ENCODE measurements at places on chromosomes 2 and 18.

DNA sequence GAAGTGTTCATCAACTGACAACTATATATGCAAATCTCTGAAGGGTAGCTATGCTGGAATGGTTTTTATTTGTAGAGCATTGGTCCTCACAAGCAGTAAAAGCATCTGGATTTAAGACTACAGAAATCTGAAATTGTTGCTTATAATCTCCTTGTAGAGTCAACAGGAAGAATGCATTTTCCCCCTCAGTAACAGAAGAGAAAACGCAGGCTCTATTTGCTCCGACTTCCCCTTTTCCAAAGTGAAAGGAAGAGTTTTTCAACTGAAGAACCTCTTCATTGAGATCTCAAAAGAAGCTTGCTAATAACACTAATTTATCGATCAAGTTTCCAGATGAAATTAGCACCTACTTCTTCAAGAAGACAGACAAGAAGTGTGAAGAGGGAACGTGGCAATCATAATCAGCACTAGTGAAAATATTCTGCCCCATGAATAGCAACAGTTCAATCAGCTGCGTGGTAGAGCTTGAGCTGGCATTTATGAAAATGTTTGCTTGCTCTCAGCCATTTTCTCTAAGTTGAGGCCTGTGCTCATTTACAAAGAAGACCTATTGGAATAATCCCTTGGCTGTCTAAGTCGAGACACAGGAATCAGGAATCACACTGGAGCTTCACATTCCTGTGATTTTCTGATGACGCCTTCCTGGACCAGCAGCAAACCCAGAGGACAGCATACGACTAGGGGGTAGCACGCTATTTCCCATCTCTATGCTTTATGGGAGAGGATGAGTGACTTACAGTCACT, 43.7 kb downstream of the TGIF1 start:
- no peak for DNase-seq

GRCh38 chr18:24553571-24554285, 93.3 kb downstream of the HRH4 start:
- DNase-seq: no peak

GRCh38 chr18:53745224-53745967, 479.1 kb downstream of the MBD2 start:
- no peak for DNase-seq

DNA sequence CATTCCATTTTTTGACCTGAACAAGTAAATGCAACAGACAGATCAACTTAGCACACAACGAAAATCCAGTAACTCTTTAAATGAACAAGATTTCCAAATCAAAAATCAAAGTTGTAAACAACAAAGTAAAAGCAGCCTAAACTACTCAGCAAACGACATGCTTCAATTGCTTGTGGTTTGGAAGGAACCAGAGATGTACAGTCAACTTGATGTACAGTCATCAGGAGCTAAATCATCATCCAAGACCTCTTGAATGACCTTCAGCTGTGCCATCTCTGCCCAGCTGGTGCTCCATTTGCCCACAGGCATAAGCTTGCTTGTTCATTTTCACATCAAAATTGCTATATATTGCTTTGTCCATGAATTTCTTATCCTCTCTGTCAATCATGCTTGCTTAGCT, 109.8 kb downstream of the UPP2 start:
- DNase-seq: no peak

DNA sequence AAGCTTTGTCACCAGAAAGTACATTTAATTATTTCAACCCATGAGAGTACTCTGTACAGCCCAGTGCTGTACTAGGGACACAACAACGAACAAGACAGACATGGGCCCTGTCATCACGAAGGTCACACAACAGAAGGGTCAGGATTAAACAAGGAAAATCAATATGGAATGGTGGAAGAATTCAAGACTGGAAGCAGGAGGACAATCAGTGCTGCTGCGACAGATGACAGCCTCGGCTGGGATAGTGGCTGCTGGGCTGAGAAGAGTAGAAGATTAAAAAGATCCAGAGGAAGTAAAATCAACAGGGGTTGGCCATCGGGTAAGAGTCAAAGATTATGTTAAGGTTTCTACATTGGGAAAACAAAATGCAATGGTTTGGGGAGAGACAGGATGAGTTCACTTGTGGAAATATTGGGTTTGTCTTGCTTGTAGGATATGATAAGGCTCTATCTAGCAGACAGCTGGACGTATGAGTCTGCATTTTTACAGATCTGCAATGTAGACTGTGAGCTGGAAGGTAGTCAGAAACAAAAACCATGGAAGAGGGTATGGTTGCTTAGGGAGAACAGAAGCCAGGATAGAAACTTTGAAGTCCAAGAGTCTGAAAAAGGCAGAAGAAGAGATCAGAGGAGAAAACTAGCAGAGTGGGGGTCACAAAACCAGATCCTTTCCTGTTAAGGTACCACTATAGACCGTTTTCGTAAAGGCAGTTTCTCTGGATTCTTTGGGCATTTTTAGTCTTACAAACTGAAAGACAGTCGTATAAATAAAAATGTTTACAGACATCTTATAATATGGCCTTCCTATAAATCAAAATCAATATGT, 84.1 kb downstream of the PRELID3A start:
- DNase-seq: no peak

GRCh38 chr2:69214898-69215297, 172.1 kb downstream of the GFPT1 start:
- no peak for DNase-seq

DNA sequence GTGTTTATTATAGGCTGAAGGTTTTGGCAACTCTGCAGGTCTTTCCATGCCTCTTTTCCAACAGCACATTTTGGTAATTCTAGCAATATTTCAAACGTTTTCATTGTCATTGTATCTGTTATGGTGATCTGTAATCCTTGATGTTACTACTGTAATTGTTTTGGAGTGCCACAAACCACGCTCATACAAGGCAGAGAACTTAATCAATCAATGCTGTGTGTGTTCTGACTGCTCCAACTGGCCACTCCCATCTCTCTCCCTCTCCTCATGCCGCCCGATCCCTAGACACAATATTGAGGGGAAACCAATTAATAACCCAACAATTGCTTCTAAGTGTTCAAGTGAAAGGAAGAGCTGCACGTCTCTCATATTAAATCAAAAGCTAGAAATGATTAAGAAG, 32.9 kb downstream of the HDLBP start:
- no peak for DNase-seq

DNA sequence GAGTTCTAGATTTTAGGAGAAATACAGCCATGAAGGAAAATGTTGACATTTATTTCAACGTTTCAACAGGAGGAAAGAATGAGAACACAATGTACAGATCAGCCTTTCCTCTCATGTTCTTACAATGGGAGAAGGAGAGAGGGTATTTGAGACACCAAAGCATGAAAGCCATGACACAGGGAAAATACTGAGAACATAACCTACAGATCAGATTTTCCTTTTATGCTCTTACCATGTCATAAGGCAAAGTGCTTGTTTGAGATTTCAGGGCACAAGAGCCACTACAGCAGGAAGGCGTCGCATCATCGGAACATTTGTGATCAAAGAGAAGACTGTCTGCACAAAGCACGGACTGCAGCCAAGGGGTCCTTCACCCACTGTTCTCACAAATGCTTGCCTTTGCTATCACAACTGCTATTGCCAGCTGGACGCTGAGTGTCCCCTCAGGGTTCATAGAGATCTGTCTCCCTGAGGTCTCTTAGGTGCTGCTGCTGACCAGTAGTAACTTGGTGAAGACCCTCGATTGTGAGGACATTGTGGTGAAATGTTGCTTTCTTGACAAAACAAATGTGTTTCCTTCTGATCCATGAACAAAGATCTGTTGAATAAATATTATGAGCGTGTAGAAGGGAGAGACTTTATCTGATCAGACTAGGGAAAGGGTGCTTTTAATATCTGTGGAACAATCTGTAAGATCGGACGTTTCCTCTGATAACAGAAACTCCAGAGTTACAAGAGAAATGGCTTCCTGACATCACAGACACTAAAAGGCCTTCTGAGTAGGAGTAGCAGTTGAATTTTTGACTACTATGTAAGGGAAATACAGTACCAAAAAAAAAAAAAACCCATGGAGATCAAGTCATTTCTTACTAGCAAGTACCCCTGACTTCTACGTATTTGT, 6.4 kb upstream of the IL1RL1 start:
- DNase-seq: no peak

DNA sequence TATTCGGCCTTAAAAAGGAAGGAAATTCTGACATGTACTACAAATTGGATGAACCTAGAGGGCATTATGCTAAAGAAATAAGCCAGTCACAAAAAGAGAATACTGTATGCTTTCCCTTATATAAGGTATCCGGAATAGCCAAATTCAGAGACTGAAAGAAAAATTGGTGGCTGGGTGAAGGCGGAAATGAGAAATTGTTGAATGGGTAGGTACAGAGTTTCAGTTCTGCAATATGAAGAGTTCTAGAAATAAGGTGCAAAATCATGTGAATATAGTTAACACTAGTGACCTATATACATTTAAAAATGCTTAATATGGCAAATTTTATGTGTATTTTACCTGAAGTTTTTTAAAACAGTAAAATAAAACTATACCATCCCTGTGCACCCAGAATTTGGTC, 43.1 kb downstream of the RMP24 start:
- DNase-seq: no peak

- DNase-seq: no peak
Observed at GRCh38 chr2:46653539-46653938, 174.2 kb downstream of the TMEM247 start.

- no peak for DNase-seq
Observed at GRCh38 chr2:72183016-72183415, 35.4 kb upstream of the CYP26B1 start.

GRCh38 chr2:133952896-133953295, 301.0 kb upstream of the MGAT5 start:
- DNase-seq: no peak

- DNase-seq: no peak
Observed at GRCh38 chr2:19653509-19653908, 248.3 kb downstream of the TTC32 start.

DNA sequence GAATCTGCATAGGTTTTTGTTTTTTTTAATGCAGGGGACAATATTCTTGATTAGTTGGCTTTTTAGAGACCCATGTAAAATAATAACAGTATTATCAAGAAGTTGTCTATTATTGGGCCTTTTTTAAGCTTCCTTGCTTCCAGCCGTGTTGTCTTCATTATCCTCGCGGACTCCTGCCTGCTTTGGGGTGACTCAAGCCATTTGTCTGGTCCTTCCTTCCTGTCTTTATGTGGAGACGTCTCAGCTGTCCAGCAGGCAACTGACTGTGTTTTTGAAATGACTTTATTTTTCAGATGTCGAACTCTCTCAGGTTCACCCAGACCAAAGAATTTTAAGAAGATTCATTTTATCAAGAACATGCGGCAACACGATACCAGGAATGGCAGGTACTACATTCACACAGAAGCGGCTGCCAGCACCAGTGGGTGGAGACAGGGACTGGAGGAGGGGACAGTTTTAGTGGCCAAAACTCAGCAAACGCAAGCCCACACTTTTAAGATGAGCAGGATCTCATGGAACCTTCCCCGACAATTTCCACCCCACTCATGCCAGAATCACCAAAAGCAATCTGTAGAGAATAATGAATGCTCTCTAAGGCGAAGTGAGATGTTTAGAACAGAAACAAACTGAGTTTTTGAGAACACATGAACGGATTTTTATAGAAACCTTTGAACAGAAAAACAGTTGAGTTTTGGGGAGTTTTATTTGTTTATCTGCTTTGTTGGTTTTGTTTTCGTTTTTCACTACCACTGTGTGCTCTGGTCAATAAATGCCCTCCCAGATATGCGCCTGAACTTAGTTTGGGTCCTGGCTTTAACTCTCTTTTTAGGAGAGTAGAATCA, 59.1 kb downstream of the CABLES1 start:
- DNase-seq: no peak

- DNase-seq: no peak
Observed at GRCh38 chr2:2662037-2662846, 331.2 kb upstream of the MYT1L start.

DNA sequence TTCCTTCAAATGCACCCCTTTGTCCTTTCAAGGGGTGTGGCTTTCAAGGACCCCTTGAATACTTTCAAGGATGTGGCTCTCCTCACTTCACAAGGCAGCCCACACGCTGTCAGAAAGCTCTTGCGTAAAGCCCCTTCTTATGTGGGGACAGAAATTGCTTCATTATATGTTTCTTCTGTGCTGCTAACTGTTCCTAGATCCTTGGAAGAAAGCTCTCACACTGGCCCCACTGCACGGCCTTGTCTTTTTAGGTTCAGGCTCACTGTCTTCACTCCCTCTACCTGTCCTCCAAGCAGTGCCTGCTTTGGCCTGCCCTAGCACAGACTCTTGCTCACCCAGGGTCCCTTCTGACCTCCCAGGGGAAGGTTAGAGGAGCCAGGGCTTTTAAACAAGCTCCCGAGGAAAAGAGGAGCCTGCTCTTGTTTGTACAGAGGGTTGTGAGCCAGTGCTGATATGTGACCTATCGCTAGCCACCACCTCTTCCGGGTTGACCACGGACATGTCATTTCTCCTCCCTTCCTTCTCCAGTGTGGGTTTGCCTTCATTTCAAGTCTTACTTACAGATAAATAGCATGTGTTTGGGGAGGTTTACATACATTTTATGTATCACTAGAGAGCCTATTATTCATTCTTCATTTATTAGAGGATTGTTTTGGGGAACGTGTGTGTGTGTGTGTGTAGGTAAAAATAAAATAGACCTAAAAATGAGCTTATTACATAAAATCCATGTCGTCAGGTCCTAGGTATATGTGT, 94.7 kb downstream of the RTN4 start:
- no peak for DNase-seq

DNA sequence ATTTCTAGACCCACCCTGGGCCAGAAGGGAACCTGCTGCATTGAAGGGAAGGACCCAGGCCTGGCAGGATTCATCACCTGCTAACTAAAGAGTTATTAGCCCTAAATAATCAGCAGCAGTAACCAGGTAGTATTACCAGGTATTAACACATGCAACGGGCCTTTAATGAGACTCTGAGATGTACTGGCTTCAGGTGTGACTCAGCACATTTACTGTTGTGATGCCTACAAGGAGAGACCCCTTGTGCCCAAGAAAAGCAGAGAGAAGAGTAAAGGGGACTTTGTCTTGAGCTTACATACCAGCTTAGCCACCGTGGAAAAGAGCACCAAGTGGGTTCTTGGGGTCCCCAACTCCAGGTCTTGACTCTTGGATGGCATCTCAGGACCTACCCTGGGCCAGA, 243.1 kb upstream of the SLC39A10 start:
- DNase-seq: no peak

DNA sequence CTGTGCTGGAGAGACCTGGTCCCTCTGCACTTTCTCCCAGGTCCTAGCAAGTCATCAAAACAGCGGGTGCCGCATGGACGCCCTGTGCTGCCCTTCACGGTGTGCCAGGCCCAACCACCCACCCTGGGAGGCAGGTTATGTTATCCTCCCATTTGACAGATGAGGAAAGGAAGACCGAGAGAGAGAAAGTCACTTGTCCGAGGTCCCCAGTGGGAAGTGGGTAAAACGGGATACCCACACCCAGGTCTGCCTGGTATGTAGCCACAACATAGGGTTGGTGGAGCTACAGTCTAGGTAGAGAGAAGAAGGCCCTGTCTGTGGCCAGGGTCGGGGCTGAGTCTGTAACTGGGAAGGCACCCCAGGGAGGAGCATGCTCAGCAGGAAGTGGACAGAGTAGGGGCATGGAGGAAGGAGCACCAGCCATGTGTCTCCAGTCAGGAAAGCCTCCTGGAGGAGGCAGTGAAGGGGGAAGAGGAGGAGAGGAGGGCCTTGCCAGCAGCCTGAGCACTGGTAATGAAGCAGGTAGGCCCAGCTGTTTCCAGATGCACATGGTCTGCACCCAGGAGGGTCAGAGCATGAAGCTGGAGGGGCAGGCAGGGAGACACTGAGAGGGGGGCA, 98.4 kb downstream of the ZFP36L2 start:
- DNase-seq: no peak

Measured in activated CD4-positive, alpha-beta T cell treated with anti-CD3 and anti-CD28 coated beads for 24 hours (primary cell).